CD8-positive, alpha-beta memory T cell (primary cell): ENCODE measurements at places on chromosomes 11 and 22.

DNA sequence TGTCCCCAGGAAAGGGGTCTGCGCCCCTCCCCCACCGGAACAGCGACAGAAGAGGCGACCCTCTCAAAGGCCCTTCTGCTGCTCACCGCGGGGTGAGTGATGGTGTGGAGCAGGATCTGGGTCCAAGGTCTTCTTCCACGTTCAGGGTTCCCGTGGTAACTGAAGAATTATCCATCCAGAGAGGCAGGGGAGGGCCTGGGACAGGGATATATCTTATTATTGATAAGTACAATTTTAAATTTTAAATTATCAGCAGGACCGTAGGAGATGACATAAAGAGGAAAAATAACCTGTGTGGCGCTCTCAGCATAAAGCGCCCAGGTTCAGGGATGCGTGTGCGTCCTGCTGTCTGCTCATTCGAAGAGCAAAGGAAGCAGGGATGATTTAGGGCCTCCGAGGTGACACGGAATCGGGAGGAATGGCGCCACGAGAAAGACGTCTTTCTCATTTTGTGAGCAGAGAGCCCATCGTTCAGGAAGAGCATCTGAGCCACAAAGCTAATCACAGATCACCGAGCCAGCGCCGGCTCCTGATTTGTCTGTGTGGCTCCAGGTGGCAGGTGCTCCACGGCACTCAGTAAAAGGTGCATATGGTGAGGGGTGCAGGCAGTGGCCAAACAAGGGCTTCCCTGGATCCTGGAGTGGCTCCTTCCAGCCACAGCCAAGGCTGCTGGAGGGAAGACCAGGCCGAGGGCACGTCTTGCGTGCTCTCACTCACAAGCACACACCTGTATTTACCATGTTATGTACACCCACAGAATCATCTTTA lies 19.3 kb downstream of the KRTAP5-5 start:
- DNase-seq = no peak

DNA sequence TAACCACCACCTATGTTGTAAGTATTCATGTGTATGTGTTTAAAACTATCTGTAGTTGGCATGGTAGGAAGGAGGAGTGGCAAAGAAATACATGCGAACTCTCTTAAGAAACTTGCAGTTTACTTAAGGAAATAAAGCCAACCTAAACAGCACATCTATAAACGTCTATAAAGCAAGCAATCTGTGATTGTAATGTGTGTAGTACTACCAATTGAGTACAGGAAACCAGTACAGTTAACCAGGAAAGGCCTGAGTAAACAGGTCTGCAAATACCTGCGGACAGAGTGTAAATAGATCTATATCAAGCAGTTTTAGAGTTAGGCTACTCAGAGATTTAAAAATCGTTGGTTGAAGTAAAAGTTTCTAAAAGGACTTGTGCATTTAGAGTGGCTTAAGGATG lies 59.5 kb upstream of the AMOTL1 start:
- no peak for DNase-seq

DNA sequence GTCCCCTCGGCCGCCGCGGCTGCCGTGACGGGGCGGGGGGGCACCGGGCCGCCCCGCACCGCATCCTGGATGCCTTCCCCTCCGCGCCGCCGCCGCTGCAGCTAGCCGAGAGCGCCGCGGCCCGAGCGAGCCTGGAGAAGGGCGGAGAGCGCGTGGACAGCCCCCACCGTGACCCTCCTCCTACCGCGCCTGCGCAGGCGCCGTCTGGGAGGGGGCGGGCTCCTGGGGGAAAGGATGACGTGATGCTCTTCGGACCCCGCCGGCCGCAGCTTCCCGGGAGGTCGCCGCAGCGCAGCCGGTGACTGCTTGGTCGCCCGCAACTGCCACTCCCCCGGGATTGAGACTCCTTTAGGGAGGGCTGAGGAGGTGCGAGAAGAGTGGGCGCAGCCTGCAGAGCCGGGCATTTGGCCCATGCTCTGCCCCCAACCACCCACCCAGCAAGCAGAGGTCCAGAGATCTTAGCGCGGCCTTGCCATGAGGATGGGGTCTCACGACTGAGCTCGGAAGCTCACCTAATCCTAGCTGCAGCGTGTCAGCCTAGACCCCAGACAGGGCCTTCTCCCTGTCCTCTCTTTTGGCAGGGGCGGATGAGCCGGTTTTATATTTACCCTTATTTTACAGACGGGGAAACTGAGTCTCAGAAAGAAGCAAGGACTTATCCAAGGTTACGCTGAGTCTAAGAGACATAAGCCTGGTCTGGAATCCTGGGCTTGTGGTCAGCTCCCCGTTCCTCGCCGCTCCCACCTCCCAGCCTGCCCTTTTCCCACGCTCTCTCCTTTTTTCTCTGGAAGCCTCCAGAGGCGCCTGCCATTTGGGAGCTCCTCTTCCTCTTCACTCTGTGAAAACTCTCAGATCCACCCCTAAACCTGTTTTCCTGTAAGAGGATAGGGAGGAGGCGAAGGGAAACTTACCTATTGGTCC lies at the start of gene DENND5A:
Gene DENND5A (minus strand): TSS at position 140 of the 921 bp plus-strand sequence. CDS start 281 bp downstream, outside the sequence.
- DNase-seq = peak; percentile 74

DNA sequence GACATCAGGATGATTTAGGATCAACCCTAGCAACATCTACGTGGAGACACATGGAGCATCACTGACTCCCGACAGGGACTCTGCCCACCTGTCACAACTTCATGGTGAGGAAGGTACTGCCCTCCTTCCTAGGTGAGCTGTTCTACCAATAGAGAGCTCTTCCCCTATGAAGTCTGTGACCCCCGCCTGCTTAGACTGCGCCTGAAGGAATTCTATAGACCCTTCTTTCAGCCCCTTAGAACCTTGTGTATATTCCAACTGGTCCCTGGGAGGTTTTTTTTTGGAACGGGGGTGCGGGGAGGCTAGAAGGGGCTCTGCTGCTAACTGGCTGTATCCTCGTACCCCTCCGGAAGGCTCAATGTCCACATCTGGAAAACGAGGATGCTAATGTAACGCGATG lies 566 bp downstream of the INTS4 start:
- DNase-seq = no peak

- DNase-seq = no peak
Observed at GRCh38 chr22:46761539-46762237, 762 bp upstream of the TBC1D22A start.

GRCh38 chr11:11421509-11421908 lies 68.5 kb upstream of the CSNK2A3 start:
- DNase-seq = no peak

DNA sequence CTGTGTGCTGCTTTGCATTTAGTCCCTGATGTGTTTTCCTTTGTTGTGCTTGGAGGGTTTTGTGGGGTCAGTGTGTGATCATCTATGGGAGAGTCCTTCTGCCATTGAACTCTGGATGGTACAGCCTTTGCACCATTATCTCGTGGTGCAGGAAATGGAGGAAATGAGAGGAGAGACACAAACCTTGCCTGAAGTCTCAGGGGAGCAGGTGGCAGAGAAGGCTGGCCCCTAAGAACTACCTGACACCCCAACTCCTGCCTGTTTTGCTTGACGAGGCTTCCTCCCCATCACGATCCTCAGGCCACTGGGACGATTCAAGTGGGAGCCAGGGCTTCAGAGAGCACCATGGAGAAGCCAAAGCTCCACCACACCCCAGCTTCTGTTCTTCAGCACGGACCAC lies 1316.4 kb downstream of the TBC1D22A start:
- DNase-seq = no peak

DNA sequence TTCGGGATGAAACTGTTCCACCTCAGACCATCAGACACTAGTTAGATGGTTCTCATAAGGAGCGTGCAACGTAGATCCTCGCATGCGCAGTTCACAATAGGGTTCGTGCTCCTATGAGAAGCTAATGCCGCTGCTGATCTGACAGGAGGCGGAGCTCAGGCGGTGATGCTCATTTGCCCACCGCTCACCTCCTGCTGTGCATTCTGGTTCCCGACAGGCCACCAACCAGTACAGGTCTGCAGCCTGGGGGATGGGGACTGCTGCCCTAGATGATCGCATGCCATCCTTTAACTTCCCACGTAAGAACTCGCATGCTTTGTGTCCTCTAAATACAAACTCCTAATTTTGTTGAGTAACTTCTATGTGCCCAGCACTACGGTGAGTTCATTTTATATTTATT lies 62.6 kb downstream of the EFCAB6 start:
- DNase-seq = no peak

DNA sequence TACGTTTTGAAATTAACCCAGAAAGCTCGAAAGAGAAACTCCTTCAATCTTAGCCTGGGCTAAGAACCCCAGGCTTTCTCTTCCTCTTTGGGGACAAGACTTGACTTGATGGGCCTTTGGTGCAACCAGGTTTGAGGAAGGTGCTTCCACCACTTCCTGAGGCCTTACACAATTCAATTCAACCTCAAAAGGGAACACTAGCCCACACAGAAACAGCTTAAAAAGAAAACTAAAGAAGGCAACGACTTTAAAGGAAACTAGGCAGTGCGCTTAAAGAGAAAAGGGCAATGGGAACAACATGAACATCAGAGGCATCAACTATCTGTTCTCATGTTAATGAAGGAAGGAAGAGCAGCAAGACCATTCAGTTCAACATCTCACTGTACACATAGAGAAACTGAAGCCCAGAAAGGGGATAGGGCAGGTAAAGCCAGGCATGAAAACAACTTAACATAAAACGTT lies 24.8 kb downstream of the PAK1 start:
- DNase-seq = no peak

DNA sequence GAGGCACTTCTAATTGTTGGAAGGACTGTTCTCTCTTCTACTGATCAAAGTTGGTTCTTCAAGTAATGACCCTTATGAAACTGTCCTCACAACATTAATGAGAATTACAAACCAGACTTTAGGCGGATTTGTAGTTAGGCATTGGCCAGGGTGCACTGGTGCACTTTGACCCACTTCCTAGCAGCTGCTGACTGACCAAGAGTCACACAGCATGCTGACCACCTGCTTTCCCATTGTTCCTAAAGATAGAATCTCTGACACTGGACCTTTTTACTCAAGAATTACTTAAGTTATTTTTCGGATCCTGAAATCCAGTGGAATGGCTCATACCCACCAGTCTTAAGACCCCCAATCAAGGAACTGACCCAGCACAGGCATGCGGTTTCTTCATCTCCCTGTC lies 264.0 kb downstream of the ST3GAL4 start:
- DNase-seq = no peak

DNA sequence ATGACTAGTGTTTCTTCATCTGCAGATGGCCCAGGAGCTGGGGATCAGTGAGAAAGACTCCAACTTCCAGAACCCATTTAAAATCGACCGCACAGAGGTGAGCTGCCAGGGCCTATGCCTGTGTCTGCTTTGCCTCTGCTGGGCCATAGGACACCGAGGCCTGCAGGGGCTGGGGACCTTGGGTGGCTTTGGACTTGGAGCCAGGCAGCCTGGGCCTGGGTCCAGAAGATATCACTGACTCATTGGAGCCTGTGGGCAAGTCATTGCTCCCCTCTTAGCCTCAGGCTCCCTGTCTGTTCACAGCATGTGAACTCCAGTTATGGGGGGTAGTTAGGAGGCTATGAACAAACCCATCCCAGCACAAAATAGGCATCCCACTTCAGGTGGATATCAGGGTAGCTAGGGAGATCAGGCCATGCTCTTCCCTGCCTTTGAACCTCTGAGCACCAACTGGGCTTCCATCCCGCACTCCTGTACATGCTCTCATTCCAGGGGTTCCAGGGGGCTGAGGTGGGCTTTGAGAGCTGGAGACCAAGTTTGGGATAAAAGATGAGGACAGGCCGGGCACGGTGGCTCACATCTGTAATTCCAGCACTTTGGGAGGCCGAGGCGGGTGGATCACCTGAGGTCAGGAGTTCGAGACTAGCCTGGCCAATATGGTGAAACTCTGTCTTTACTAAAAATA lies 13.4 kb downstream of the CCDC134 start:
- DNase-seq = no peak
